ENCODE measurements at places on chromosomes 16 and 17.

DNA sequence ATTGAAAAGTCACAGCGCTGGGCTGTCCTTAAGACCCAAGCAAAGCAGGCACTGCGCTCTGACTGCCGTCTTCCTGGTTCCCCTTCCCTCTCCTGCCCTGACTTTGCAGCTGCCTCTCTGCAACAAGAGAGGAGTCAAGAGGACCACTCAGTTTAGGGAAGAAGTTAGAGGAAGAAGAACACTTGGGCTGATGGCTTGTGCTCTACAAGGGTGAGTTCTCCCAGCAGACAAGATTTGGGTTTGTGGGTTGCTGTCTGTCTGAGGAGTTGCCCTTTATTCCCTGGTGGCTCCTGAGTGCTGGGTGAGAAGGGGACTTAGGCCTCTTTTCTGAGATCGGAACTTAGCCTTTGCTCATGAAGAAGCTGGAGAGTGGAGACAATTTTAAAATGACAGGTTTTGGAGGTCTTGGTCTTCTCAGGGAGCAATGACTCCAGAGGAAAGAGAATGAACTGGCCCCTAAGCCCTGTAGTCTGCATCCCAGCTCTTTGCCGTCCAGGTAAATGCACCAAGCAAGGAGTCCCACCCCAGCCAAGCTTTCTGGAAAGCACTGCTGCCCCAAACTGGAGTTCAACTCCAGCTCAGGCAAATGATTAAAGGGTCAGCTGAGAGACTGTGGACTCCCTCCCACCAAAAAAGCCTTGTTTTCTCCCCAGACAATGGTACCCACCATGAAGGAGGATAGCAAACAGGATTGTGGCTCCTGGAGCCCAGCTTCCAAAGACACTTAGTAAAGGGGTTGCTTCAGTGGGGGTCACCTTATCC is 2.7 kb upstream of the HOXB9 start:
- DNase-seq, result no peak

GRCh38 chr16:2874032-2874911 is 8.7 kb upstream of the FLYWCH2 start:
- DNase-seq, result no peak

- DNase-seq, result no peak
Measured at GRCh38 chr16:62665269-62665668, 629.0 kb upstream of the CDH8 start.

DNA sequence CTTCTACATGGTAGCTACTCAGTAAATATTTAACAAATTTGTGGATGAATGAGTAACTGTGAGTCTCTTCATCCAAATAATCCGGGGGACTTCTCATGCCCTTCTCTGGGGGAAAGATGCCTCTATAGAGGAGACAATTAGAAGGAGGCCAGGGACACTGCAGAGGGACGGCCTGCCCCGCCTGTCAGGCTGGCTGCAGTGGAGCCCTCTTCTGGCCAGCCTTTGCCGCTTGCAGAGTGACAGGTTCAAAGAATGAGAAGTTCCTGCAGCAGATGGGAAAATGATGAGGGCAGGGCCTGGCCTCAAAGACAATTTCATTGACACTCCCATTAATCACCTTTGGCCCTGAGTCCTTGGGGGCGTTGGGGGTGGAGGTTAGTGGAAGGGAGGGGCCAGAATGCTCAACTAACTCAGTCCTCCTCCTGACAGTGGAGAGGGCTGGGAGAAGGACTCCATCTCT is 339.0 kb downstream of the MAF start:
- no peak for DNase-seq

GRCh38 chr17:40179923-40180659 is 2.8 kb downstream of the RAPGEFL1 start:
- DNase-seq, result peak; percentile 46

All from fibroblast of pulmonary artery (primary cell).